ENCODE measurements at places on chromosomes 11 and 22. TPM values are rescaled to one million over a fixed set of nuclear protein-coding genes. Genes with fewer than 3 reads are reported as not detected.

DNA sequence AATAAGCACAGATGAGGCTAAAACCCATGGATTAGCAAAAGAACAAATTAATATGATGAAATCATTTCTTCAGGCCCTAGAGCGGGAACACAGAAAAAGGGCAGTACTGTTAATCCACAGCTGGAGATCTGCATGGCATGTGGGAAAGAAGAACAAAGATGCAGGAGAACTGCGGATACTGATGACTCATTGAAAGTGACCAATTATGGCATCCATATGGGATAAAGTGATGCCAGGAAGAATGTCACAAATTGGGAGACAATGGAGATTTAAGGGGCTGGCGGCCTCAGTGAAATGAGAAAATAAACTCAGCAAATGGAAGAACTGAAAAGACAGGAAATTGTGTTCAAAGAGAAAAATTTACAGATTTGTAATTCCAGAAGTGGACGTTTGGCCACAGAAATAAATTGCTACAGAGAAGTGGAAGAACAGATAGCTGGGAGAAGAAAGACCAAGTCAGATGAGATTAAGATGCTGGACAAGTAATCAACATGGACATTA is 39.4 kb downstream of the SIK3 start:
- DNase-seq = no peak

DNA sequence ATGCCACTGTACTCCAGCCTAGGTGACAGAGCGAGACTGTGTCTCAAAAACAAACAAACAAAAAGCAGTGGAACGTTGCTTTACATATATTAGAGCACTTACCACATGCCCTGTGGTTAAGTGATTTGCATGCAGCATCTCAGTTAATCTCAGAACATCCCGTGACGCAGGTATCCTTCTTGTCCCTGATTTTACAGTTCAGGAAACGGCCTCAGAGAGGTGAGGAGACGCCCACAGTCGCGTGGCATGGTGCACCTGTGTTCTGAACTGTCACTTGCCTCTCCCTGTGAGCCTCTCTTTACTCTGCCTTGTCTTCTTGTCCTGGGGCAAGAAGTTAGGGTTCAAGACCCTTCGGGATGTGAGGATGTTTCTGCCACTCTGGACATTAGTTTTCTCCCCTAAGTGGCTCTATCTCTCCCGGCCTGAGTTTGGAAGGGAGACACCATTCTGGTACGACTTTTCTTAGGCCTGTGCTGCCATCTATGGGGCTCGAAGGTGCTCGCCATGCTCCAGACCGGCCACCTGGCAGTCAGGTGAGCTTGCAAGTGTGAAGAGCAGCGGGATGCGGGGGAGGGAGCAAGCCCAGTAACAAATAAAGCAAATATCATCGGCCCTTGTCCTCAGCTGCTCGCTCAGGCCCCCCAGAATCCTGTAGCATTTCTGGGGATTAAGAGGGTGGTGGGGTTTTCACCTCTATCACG is 25.6 kb downstream of the YWHAH start:
- DNase-seq = peak; percentile 83

The EHF gene
- total RNA-seq = 372 TPM

- DNase-seq = peak; percentile 48
These were observed 217.0 kb downstream of the DYNC2H1 start for GRCh38 chr11:103326070-103326794.

DNA sequence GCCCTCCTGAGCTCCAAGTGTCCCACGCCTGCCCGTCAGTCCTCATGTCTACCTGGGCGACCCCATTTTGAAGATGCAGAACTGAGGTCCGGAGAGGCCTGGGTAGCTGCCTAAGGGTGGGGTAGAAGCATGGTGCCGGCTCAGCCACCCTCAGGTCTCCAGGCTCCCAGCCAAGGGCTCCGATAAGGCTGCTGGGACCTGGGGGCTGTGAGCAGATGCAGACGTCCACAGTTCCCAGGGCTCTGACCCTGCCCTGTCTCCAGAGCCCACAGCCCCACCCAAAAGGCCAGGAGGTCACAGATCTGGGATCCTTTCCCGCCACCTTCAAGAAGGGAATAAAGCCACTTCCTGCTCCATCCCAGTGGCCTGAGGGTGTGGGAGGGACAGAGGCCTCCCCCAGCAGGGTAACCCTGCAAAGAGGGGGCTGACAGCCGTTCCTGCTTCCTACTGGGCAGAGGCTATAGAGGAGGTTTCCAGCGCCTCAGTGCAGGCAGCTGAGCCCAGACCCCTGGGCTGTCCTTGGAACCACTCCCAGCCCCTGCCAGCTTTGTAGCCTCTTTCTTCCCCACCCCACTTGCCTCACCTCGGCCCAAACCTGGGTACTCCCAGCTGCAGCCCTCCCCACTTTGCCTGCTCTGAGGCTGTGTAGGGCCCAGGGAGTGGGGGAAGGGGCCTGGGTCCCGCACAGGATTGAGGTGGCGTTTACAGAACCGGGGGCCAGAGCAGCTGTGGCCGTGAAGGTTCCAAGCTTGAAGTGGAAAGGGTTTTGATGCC is 85.5 kb downstream of the CDKN1C start:
- peak; percentile 28 for DNase-seq

- DNase-seq = no peak
These were observed 106.6 kb downstream of the NXPE2 start for GRCh38 chr11:114784891-114785290.
